ENCODE measurements at places on chromosomes 2 and 18.
A peak's percentile ranks its signal among the peaks of the same experiment; 100 is the strongest.

DNA sequence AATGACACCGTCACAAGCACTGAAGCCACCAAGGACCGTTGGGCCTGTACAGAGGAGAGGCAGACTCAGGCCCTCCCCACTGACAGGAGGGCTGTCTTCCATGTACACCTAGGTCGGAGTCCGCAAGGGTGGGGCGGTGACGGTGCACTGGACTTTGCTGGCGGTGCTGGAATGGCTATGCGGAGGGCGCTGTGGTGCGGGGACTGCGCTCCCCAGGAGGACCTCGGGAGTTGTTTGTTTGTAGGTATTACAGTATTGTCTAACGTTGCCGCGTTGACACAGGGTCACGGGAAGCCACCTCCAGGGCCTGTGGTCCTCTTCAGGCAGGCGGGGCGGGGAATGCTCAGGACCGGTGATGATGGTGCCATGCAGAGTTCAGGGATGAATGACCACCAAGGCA is 126.2 kb downstream of the TPO start:
- no peak for DNase-seq

DNA sequence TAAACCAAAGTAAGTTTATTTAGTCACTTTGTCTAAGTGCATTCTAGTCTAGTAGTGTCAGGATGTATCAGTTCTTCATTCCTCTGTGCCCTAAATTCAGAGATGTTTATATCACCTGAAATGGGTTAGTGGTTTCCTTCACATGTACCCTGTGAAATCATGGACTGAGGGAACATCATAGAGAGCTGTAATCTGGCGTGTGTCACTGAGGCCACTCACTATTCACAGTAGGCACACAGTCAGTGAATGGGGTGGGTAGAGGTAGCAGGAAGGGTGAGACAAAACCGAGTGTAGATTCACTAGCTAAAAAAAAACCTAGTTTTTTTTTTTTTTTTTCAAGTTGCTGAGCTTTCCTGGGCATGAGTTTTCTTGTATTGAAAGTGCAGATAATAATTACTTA is 5.6 kb downstream of the KIF5C start:
- DNase-seq, result no peak

DNA sequence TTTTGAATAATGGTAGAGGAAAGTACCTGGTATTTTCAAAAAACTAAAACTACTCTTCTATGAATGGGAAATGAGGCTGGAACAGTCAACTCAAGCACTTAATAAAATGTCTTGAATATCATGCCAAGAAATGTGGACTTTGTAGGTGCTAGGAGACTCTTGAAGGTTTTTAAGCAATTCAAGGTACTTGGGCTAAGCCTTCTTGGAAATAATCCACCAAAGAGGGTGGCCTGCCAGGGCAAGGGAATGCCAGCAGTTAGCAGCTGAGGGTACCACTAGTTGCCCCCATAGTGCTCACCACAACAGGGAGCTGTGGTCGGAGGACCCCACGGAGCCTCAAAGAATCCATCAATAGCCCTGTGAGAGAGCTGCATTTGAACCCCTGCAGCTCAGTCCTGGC is 14.6 kb upstream of the ACYP2 start:
- no peak for DNase-seq

DNA sequence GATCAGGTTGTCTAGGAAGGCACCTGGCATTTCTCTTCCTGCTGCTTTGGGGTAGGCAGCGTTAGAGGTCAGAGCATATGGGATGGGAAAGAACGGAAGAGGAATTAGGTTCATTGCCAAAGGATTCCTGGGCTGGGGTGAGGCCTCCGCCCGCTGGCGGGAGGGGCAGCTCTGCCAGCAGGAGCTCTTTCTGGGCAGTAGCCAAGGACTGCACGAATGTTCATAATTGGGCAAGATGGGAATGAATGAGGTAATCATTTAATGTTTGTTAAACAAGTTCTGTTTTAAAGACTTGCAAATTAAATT is 253.9 kb downstream of the AGAP1 start:
- no peak for DNase-seq

GRCh38 chr18:12032786-12033642 is 51.7 kb downstream of the IMPA2 start:
- no peak for DNase-seq

DNA sequence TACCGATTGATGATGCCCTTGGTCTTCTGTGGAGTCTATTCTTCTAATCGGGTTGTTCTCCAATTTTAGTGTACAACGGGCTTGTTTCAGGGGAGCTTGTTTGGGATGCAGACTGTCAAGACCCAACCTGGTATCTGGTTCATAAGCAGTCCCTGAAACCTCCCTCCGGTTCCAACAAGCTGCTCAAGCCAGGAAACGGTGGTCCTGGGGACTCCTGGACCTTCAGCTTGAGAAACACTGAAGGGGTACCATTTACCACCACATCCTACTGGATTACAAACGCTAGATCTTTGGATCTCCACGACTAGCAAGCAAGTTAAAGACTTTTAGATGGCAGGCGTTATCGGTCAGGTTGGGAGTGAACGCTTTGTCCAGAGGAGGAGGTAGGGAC is 2.0 kb downstream of the BCL2 start:
- no peak for DNase-seq

DNA sequence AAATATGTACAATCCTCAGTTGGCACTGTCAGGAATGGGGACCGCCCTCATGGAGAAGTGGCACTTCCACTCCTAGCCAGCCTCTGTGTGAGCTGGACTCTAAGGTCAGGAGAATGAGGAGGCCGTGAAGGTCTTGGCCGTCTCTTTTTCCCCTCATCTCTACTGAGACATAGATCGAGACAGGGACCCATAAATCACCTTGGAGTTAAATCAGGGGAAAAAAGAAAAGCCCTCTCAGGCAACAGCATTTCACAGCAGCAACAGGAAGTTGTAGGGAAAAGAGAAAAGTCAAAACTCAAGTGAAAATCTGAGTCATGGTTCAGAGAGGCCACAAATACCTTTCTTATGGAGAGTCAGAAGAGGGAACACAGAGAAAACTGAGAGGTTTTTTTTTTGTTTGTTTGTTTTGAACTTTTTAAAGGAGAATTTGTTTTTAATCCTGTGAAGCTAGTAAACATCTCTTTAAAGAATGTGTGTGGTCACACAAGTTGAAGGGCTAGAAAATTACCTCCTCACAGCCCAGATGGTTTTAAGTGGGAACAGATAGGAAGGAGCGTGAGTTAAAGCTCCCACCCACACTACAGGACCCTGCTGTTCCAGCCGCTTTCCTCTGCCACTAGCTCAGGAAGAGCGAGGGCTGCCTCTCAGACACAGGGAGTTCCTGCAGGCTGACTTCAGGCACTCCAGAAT is 30.6 kb upstream of the CYP1B1 start:
- DNase-seq, result no peak

DNA sequence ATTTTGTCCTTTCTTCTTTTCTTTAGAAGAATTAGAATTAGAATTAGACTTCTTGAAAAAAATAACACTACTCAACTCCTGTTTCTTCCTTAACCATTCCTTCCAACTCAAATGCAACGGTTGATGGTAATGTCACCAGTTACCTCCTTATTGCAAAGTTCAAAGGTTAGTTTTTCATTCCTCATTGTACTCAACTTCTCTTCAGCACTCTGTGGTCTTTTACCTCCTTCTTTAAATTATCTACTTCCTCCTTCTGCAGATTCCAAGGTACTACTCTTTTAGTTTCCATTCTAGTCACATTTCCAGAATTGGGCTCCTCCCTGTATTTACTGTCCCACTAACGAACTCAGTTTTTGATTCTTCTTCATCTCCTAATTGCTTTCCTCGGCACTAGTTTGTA is 700.7 kb downstream of the SATB2 start:
- DNase-seq, result no peak

GRCh38 chr2:151518802-151519201 is 109.1 kb downstream of the RIF1 start:
- DNase-seq, result no peak

- DNase-seq, result peak; percentile 58
Measured at GRCh38 chr2:236887531-236887930, 198.2 kb upstream of the COPS8 start.

DNA sequence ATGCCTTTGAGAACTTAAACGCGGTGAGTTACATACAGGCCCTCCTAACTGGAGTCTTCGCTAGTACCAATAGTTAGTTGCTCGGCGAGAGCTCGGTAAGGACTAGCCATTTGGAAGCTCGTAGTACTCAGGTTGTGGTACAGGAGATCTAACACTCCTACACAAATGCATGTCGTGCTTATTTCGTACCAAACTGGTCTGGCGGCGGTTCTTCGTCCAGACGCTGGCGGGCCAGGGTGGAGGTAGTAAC is 346 bp upstream of the VRK2 start:
- no peak for DNase-seq

- DNase-seq, result no peak
Measured at GRCh38 chr2:11493282-11493681, 27.3 kb upstream of the E2F6 start.

- DNase-seq, result no peak
Measured at GRCh38 chr2:218960309-218961165, 1.1 kb downstream of the CDK5R2 start.

GRCh38 chr2:41711736-41712135 is 336.1 kb upstream of the PKDCC start:
- DNase-seq, result no peak

- DNase-seq, result no peak
Measured at GRCh38 chr18:62109676-62110075, 77.2 kb downstream of the PIGN start.

GRCh38 chr2:230416061-230416721 is at the start of gene SP100:
Gene SP100, plus strand, starts transcription at chr2:230416201. Its CDS starts 96 bp downstream, at chr2:230416297.
- peak; percentile 70 for DNase-seq

GRCh38 chr2:230814616-230815015 is 50.1 kb upstream of the ITM2C start:
- no peak for DNase-seq

- no peak for DNase-seq
Measured at GRCh38 chr2:118374974-118375755, 286.9 kb downstream of the INSIG2 start.

DNA sequence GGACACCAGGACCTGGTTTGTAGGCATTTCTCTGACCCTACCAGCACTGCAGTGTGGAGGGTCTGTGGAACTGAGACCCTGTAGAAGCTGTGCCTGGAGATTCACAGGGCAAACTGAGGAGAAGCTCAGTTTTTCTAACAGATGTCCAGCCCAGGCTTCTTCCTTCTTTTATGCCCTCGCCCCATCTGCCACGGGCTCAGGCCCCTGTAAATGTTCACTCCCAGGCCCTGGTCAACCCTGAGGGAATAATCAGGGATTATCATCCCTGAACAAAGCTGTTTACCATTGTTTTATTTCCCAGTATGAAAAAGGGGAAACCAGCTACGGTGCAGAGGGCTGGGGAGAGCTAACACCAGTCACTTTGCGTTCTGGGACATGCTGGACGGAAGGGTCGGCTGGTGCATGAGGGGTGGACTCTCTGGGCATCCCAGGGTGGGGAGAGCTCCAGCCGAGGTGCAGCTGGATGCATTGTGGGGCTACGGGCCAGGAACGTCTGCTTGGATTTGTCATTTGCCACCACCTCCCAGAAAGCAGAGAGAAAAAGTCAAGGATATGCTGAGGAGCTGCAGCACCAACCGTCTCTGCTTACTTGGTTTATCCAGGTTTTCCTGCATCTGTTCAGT is 183.8 kb downstream of the TFCP2L1 start:
- no peak for DNase-seq

DNA sequence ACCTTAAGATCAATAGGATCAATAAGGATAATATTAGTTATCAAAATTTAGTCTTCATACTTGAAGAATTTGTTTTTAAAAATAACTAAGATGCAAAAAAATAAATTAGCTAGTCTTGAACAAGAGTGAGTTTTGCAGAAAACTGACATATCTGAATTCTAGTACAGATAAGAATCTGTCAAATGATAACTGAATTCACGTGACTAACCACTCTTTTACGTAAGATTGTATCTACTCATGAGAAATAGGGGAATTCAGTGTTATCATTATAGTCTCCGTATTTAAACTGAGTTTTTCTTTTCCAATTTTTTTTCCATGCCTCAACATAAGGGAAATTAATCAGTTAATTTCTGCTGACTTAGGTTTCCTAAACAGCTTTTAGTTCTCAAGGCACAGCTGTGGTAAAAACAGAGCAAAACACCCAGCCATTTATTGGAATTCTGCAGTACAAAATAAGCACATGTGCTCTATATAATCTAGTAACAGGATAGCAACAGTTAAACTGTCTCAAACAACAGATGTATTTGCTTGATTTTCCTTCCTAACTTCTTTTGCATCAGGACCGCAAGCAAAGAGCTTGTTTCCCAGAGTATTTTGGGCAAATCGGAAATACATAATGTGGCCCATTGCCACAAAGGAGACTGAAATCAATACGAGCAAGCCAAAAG is 19.1 kb downstream of the SLC40A1 start:
- no peak for DNase-seq

DNA sequence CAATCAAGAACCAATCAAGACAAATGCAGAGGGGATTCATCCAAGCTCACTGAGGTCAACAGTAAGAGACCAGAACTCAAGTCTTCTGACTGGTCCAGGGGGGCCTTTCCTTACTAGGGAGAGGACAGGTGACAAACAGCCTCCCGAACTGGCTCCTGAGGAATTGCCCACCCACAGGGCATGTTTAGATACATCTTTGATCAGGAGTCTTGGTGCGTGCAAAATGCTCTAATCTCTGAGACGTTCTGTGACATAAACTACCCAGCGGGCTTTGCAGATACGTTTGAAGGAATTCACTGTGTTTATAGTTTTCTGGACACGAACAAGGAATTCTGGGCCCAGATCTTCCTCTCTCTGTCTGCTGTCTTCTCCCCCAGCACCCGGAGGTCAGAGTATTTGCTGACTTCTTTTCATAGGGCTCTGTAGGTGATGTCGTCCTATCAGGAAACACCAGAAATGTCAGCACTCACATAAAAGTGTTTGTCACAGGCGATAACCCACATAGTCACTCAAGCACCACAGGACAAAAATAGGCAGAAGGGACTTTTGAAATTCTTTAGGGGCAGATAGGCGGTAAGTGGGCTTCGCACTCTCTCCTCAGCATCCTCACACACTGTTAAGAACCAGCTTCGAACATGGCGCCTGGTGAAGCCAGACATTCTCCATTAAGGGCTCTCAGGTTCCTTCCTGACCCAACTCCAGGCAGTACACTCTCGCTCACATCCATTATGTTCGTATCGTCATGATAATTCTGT is 349.0 kb downstream of the CYRIA start:
- no peak for DNase-seq

GRCh38 chr18:60905699-60906098 is 427.5 kb upstream of the CDH20 start:
- no peak for DNase-seq

- no peak for DNase-seq
Measured at GRCh38 chr2:236177604-236177966, 9.4 kb upstream of the GBX2 start.

DNA sequence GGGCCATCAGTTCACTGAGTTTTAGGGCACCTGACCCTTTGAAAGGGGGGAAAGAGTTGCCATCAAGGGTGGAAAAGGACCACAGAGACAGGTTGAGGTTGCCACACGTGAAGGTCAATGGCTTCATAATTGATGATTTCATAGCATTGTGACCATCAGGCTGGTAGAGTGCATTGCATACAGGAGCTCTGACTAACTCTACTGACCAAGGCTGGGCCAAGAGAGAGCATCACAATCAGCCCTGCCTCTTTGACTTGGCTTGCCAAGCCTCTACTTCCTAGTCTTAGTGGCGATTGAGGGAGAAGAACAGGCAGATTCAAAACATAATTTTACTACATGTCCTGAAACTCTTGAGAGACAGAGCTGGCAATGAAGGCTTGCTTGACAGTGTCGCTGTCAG is 5.8 kb upstream of the TNP1 start:
- no peak for DNase-seq
